ENCODE measurements at places on chromosomes 13 and 19. TPM values are rescaled to one million over a fixed set of nuclear protein-coding genes. Genes with fewer than 3 reads are reported as not detected.

The KIR2DL4 gene
- total RNA-seq, result 7.3 TPM

The PLPP2 gene
- 1.0 TPM for total RNA-seq

The PPFIA3 gene
- 5.5 TPM for total RNA-seq

The FXYD3 gene
- not detected for total RNA-seq

The LSR gene
- 6.9 TPM for total RNA-seq

The ZNF20 gene
- 4.6 TPM for total RNA-seq

The CGB2 gene
- not detected for total RNA-seq

The MED26 gene
- total RNA-seq, result 47.3 TPM

The MAB21L1 gene
- total RNA-seq, result not detected

The ACER1 gene
- 0.35 TPM for total RNA-seq

The ANKLE1 gene
- 2.0 TPM for total RNA-seq

The TEX26 gene
- not detected for total RNA-seq

The ZNF439 gene
- total RNA-seq, result 15.4 TPM

The MTUS2 gene
- not detected for total RNA-seq

The ARRDC5 gene
- total RNA-seq, result 13.0 TPM

The ETV2 gene
- 2.0 TPM for total RNA-seq

The STOML3 gene
- not detected for total RNA-seq

The SSC5D gene
- 0.68 TPM for total RNA-seq

The ZNF835 gene
- 2.1 TPM for total RNA-seq

The NLRP4 gene
- not detected for total RNA-seq

The CD37 gene
- 359 TPM for total RNA-seq

The ACP7 gene
- not detected for total RNA-seq

The ZSCAN1 gene
- total RNA-seq, result not detected

The C19orf44 gene
- 1.4 TPM for total RNA-seq

The ZNF556 gene
- total RNA-seq, result not detected

The NOTCH3 gene
- 0.25 TPM for total RNA-seq

The FCER2 gene
- total RNA-seq, result 1.2 TPM

The SUGT1 gene
- total RNA-seq, result 29.7 TPM

The UBL3 gene
- 31.5 TPM for total RNA-seq

The NCAN gene
- not detected for total RNA-seq

The SERPINE3 gene
- not detected for total RNA-seq

The ZNF568 gene
- total RNA-seq, result 9.4 TPM

The PRTN3 gene
- total RNA-seq, result 0.73 TPM

The NPAS1 gene
- not detected for total RNA-seq

All from natural killer cell (primary cell).